ENCODE measurements at places on chromosomes 16 and 17.

- no peak for DNase-seq
These were observed 18.8 kb downstream of the B9D1 start for GRCh38 chr17:19343671-19344151.

DNA sequence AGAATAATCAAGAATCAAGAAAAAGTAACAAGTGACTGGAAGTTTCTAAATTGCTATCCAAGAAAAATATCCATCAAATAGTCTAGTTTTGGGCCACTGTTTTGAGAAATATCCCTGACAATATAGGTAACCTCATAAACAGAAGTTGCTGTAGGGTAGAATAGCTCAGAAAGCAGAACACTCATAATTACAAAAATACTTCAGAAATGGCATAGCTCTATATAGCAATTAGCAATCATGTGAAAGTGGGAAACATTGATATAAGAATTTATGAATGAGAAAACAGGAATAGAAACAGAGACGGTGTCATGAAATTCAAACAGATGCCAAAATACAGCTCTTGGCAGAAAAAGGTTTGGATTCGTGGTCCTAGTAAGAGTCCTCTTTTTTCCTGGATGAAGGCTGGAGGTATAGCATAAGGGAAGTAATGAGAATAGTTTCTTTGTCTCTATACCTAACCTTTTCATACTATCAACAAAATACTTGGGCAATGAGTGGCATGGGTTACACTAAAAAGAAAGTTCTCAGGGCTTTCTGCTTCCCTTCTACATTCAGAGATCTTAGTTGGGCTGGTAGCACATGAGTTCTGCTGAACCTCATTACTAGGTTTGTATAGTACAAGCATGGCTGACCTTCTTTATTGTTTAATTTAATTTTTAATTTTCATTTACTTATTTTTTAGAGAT is 33.5 kb downstream of the SPAG9 start:
- no peak for DNase-seq

DNA sequence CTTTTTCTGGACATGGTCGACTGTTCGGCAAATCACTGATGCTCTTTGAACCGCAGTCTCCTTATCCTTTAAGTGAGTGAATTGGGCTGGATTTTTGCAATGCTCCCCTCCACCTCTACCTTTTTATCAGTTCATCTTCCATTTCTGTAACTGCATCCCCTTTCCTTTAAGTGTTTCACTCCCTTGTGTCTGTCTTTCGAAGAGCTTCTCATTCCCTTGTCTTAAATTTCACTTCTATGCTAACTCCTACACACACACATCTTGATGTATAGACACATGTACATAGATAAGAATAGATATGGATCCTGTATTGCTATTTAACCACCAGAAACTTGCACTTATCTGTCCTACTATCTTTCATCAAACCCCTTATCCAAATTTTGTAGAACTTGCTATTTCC is 250.7 kb downstream of the PHKB start:
- no peak for DNase-seq

- no peak for DNase-seq
These were observed 9.8 kb downstream of the RASL10B start for GRCh38 chr17:35740997-35741931.

GRCh38 chr16:84924331-84925091 is 86.8 kb downstream of the ZDHHC7 start:
- no peak for DNase-seq

DNA sequence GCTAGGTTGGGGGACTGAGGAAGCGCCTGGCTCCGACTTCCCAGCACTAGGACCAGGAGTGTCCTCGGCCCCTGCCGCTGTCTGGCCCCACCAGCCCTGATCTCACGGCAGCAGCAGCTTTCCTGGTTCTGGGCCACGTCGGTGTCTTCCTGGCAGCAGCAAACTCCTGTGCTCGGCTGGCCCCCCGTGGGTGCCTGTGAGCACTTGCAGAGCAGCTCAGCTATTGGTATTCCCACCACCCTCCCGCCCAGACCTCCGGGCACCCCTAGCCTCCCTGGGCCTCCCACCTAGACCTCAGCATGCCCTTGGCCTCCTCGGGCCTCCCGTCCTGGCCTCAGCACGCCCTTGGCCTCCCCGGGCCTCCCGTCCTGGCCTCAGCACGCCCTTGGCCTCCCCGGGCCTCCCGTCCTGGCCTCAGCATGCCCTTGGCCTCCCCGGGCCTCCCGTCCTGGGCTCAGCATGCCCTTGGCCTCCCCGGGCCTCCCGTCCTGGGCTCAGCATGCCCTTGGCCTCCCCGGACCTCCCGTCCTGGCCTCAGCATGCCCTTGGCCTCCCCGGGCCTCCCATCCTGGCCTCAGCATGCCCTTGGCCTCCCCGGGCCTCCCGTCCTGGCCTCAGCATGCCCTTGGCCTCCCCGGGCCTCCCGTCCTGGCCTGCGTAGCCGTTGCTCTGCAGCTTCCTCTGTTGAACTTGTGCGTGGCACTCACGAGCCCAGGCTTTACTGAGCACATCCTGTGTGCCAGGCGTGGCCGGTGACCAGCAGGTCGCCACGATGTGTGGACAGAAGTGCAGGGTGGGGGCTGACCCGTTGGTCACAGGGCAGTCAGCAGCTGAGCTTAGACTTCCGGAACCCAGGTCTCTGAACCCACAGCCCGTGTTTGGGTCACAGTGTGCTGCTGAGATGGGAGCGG is 51.8 kb upstream of the ACSF3 start:
- DNase-seq, result no peak

- DNase-seq, result no peak
These were observed 304.7 kb downstream of the ZFHX3 start for GRCh38 chr16:72743011-72743761.

DNA sequence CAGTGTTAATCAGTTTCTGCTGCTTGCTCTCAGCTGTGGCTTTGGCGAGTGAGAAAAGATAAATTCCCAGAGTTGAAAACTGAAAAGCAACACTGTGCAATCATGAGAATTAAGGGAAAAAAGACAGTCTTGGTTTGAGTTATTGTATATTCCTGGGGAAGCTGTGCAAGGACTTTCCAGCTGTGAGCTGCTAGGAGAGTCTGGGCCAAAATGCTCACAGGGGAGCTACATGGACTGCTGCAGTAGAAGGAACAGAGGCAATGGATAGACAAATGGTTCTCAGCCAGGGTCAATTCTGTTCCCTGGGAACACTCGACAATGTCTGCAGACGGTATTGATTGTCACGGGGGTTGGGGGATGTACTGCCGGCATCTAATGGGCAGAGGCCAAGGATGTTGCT is 102.0 kb upstream of the ADAMTS18 start:
- DNase-seq, result no peak

- no peak for DNase-seq
These were observed 202.9 kb upstream of the IRX3 start for GRCh38 chr16:54489225-54490111.

DNA sequence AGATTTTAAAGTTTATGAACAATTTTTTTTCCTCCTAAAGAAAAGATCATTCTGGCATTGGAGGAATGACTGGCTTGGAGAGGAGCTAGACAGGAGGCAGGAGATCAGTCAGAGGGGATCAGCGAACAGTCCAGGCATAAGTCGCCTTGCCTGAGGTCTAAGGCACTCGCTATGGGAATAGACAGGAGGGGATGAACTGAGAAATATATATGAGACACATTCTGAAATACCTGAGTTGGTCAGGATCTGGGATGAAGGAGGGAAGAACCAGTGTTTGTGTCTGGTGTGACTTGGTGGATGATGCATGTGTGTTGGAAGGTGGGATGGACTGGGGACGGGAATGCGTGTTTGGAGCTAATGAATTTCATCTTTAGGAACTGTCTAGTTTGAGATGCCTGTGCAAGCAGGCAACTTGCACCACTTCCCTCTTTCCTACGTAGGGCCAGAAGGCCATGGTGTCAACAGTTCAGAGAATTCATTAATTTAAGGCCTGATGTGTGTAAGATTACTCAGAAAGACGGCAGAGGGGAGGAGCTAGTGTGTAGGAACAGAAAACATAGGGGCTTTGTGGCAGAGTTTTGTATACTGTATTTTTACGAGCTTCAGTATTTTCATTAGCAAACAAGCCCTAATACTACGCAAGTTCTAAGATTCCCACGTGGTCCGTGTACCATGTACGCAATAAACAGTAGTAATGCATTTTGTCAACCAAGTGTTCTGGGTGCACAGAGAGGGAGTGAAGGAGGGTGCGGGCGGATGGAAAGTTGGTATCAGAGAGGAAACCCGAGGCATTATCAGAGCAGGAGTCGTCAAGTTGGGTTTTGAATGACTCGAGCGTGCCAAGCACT is 825 bp downstream of the HEATR6 start:
- peak; percentile 9 for DNase-seq

DNA sequence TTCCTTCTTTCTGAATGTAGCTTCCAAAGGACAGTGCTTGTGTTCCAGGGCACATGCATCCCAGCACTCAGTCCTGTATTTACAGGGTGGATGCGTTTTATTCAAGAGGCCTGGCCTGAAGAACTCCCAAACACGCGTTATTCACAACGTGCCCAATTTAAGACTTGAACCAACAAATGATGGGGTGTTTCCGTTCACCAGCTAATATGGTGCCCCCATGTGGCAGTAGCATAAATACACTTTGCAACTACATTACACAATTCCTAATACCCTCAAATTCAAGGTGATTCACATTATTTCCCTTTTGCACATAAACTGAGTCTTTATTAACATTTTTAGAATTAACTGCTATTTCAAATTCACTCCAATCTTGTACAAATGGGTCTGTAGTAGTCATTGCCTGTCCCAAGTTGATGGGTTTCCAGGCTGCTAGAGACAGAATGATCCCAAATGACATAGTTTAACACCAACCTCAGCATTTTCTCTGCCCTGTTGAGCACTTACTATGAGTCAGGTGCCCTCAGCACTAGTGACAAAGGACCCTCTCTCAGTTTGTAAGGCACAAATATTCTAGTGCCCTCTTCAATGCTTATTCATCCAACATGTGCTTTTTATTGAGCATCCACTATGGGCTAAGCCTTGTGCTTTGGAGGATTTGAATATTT is 26.9 kb downstream of the HSD17B2 start:
- no peak for DNase-seq

GRCh38 chr16:84423416-84423837 is 55.1 kb downstream of the ATP2C2 start:
- DNase-seq, result no peak

DNA sequence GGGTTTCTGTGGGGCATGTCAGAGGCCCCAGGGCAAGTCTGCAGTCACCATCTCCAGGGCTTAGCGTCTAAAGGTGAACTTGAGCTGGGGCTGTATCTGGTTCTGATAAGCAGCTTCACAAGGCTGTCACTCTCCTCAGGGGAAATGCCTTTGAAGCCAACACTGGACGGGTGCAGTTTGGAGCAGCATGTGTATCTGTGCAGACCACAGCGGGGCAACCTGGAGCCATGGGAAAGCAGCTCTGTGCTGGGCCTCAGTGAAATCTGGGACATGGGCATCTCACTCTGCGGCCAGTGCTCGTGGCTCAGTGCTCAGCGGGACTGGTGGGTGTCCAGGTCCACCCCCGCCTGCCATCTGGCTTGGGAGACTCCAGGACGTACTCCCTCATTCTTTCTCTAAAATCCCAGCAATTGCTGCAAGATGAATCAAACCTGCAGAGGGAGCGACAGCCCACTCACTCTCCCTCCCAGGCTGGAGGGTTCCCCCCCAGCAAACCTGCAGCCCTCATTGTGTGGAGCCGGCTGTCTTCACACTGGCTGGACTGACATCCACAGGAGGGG is 63.5 kb downstream of the PRMT7 start:
- DNase-seq, result no peak

GRCh38 chr17:17001076-17001777 is 29.3 kb upstream of the TNFRSF13B start:
- no peak for DNase-seq
